Activated T-helper 2 cell treated with anti-CD3 and anti-CD28 coated beads, Interferon-gamma antibody, Interleukin-2, Interleukin-4, amounts not matched to agents 10 μg/mL and 5 μg/mL and 100 μg/mL, durations not matched to agents 14 hours and 24 hours and 36 hours (primary cell): ENCODE measurements at places on chromosomes 3 and 15.
A peak's percentile ranks its signal among the peaks of the same experiment; 100 is the strongest.

DNA sequence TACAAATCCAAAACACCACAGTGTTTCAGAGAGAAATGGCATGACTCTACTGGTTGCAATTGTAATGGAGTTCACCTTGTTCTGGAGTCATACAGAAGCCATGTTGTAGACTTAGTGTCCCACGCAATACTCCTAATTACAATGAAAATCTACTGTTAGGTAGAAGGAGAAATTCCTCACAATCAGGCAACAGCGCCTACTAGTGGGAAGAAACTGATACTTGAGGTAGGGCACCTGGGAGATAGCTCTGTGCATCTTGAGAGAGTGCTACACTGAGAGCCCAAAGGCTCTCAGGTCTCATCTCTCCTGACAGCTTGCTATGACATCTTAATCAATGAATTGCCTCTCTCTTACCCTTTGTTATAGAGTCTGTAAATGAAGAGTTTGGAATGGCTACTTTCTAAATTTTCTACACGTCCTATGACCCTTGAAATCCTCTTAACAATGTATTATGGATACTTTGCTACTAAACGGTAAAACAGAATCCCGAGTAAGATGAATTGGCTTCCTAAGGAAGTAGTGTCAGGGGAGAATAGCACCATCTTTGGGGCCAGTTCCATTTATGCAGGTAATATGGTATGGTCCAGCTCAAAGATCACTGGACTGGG lies 422.7 kb upstream of the TPRG1 start:
- DNase-seq = peak; percentile 22

- DNase-seq = peak; percentile 95
These were observed at the start of gene CLK3 for GRCh38 chr15:74615508-74616365. Gene CLK3, plus strand, starts transcription at chr15:74615836. Its CDS starts 3,361 bp downstream, at chr15:74619197.

DNA sequence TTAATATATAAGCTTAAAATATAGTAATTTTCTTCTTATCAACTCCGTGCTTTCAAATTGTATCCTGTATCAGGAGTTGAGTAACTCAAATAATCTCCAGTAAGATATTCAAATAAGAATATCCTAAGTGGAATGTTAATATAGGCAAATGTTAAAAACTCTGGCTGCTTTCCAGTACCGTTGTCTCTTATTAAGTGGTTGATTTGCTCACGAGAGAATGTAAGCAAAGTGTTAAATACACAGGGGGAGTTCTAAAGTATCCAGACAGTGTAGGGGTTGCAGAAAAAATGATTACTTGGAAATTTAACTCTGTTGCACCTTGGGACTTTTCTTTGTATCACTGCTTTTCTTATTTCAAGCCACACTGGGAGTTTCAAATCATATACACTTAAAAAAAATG lies 478.9 kb upstream of the TBL1XR1 start:
- DNase-seq = no peak

GRCh38 chr3:107271787-107272387 lies 105.4 kb upstream of the CCDC54 start:
- no peak for DNase-seq

DNA sequence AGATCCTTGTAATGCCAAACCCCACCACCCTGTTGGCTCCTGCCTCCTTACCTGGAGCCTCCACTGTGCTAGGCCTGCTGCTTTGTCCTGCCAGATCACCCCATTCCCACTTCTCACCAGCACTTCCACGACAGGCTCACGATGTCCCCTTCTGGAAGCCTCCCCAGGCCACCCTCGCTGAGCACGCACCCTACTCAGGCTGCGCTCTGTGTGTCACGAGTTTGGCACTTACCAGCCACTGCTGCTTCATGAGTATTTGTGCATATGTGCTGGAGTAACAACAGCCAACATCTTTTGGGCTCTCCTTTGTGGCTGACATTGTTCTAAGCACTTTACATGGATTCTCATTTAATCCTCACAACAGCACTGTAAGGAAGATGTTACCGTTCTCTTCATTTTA lies 58.1 kb downstream of the PDIA5 start:
- no peak for DNase-seq

DNA sequence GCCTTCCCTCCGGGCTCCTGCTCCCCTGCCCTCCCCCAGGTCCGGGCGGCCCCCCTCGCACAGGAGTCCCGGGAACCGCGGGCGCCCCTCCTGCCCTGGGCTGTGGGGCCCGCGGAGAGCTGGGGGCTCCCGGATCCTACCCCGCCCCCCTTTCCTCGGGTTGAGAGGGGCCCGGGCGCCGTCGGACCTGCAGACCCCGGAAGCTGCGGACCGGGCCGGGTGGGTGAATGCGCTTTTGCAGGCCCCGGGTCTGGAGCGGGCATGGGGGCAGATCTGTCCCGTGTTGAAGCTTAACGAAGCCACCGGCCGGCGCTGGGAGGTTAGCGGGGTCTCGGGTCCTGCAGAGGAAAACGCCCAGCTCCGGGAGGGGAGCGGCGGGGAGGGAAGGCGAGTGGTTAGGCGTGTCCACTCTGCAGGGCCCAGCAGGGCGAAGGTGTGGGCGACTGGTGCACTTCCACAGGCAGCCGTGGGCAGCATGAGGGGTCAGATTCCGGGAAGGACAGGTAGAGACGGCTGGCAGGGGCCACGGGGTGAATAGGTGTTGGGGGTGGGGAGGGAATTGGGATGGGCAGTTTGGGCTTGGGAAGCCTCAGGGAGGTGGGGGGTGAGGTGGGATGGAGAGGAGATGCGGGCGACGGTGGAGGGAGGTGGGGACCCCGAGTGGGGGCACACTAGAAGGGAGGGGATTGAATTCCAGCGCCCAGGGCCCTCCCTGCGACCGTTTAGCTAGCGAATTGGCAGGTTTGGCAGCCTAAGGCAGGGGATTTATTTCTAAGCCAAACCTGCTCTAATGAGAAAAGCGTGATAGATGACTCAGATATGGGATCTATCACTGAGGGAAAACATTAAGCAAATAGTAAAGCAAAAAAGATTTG lies 635 bp downstream of the CD276 start:
- DNase-seq = no peak

- no peak for DNase-seq
These were observed 720.6 kb upstream of the CBLB start for GRCh38 chr3:106589311-106589942.

- DNase-seq = no peak
These were observed 36.7 kb upstream of the SLC7A14 start for GRCh38 chr3:170622369-170623159.

DNA sequence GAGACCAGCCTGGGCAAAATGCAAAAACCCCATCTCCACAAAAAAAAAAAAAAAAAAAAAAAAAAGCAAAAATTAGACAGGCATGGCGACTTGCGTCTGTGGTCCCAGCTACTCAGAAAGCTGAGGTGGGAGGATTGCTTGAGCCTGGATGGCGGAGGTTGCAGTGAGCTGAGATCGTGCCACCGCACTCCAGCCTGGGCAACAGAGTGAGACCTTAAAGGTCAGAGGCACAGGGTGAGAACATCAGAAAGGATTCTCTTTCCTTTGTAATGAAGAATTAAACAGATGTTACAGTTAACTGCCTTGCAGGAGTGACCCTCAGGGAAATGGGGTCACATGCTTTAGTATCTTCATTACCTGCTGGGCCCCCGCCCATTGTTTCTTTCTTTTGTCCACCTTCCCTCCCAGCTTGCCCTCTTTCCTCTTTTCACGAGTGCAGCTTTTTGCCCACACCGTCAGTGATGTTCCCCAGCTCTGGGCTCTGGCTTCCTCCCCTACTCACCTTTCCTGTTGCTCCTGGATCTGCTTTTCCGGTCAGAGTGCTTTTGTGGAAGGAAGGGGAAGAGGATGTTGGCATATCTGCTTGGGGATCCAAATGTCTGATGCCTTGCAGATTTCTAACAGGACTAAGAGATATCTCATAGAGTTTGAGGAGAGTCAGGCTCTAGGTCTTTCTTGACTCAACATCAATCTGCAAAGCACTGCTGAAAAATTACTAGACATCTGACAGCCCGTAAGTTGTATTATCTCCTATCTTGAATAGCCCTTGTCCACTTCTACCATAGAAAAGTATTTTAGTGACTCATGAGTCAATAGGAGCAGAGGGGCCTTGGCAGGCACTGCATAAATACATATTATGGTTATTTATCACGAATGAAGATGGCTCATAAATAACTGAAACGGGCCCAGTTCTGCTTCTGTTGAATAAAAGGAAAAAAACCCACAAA lies 35.6 kb upstream of the NDUFB4 start:
- DNase-seq = no peak

- no peak for DNase-seq
These were observed 582.3 kb downstream of the EDEM1 start for GRCh38 chr3:5769825-5770224.

GRCh38 chr15:65028921-65029735 lies at the start of gene MTFMT:
Gene MTFMT, minus strand, starts transcription at chr15:65029639. Its CDS starts 26 bp downstream, at chr15:65029613.
- peak; percentile 84 for DNase-seq

DNA sequence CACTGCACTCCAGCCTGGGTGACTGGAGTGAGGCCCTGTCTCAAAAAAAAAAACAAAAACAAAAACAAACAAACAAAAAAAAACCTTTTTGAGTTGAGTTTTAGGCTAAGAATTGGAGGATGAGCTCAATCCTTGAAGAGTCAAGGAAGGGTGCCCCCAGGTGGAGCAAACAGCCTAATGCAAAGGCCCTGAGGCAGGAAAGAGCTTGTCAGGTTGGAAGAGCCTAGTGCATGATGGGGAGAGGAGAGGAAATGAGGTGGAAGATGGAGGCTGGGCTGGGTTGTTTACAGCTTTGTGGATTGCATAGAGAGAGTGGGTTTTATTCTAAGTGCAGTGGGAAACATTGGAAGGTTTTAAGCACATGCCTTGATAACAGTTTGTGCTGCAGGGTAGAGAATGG lies 2.1 kb upstream of the SNX22 start:
- no peak for DNase-seq

- no peak for DNase-seq
These were observed 224.1 kb upstream of the TPRG1 start for GRCh38 chr3:188947401-188948280.

GRCh38 chr15:40106203-40107161 lies 2.2 kb downstream of the BMF start:
- DNase-seq = no peak

GRCh38 chr3:18919158-18919557 lies 229.2 kb upstream of the KCNH8 start:
- DNase-seq = no peak

DNA sequence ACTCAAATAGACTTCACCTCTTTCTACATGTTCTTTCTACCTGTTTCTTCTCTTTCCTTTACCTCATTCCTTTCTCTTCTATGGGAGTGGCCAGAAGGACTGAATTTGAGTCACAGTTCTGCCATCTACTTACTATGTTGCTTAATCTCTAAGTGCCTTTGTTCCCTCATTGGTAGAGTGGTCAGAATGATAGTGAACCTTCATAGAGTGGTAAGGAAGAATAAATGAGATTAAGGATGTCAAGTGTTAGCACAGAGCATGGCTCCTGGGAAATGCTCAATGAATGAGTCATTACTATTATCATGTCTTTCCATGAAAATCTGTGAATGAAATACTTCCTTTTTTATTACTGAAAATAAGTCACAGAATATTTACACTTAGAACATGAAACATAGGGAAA lies 17.5 kb downstream of the TMEM207 start:
- DNase-seq = no peak

- DNase-seq = no peak
These were observed 221.1 kb downstream of the CACNA2D3 start for GRCh38 chr3:54343495-54343894.

- no peak for DNase-seq
These were observed 491.3 kb downstream of the OTOL1 start for GRCh38 chr3:161987933-161988332.

DNA sequence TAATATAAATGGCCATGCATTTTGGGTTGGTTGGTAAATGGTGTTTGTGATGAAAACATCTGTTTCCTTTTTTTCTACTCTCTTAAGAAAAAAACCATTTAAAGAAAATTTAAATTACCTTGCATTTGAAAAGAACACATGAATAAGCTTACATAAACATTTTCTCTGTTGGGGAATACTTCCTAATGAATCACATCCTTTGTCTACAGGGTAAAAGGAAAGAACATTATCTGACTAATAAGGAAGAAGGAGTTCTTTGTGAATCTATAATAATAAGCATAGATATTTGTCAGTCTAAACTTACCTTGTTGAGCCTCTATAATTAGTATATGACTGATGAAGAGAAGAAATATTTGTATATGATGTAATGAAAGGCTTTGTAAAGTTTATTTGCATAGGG lies 254.1 kb upstream of the ZNF717 start:
- no peak for DNase-seq

DNA sequence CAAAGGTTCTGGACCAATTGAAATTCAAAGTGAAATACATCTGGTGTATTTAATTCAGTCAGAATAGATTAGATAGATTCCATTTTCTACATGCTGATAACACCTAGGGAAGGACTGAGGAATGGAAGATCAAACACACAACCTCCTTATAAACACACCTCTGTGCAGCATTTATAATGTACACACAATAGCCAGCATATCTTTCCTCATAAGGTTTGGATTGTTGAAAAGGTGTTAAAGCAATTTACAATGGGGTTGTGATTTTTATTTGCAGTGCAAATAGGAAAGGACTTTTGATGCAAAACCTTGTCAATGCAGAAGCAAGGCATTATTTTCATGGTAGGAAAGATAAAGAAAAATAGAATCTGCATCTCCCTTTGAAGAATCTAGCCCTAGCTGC lies 448.9 kb upstream of the KCNMB2 start:
- no peak for DNase-seq

DNA sequence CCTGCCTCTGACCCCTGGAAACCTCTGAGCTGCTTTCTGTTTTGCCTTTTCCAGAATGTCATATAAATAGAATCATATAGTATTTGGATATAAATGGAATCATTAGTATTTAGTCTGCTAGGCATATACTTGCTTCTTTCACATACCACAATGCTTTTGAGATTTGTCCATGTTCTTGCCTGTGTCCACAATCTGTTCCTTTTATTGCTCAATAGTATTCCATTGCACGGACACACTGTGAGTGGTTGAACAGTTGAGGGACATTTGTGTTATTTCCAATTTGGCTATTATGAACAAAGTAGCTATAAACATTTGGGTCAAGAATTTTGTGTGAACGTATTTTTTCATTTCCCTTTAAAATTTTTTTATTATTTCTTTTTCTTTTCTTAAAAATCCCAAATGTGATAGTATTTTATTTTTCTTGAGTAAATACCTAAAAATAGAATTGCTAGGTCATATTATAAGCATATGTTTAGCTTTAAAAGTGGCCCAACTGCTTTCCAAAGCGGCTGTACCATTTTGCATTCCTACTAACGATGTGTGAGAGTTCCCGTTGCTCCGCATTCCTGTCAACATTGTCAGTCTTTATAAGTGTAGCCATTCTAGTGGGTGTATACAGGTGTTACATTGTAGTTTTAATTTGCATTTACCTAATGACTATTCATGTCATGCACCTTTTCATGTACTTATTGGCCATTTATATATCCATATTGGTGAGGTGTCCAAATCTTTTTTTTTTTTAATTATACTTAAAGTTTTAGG lies 26.5 kb downstream of the WDR53 start:
- DNase-seq = no peak

- DNase-seq = no peak
These were observed 116.1 kb upstream of the CRBN start for GRCh38 chr3:3295586-3295985.
